ENCODE measurements at places on chromosomes 7 and 10.

DNA sequence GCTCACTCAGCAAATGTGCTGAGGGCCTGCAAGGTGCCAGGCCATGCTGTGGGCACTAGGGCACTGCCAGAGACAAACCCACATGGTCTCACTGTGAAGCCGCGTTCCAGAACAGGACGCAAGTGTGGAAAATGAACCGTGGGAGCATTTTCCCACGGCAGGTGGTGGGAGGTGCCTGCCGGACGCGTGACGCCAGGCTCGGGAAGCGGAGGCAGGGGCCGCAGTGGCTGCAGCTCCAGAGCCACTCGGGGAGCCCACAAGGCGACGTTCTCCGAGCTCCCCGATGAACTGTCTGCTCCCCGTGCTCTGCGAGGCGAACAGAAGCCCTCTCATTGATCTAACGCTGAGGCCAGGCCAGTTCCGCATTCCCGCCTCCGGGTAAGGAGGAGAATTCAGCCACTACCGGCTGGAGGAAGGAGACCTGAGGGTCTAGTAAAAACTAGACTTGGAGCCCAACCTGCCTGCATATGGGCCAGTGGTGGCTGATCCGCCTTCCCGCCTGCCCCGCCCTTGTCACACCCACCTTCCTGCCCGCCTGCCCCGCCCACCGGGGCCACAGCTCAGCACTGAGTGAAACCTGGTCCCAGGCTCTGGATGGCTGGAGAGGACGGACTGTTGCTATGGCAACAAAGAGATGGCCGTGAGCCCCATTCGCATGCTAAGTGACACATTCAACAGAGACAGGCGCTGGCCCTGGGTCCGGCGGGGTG lies 13.1 kb downstream of the ADGRA1 start:
- DNase-seq, result no peak

DNA sequence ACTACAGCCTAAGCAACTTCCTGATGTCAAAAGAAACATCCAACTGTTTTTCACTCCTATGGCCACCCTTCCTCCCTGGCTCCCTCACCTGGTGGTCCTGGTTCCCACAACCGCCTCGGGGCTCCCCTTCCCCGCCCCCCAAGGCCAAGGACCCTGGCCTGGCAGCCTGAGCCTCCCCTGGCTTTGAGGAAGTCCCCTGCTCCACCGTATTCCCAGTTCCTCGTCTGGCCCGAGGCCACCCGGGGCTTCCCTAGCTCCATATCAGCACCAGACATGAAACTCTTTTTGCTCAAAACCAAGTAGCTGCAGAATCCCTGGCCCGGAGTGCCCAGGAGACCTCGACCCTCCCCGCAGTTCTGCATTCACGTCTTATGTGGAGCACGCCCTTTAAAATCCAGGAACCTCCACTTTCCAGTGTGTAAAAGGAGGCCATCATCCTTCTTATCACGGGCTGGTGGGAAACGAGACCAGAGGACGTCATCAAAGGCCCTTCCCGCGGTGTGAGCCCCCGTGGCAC lies 82.9 kb downstream of the PRKAG2 start:
- DNase-seq, result no peak

GRCh38 chr7:26865094-26865388 lies 651 bp upstream of the SKAP2 start:
- DNase-seq, result no peak

DNA sequence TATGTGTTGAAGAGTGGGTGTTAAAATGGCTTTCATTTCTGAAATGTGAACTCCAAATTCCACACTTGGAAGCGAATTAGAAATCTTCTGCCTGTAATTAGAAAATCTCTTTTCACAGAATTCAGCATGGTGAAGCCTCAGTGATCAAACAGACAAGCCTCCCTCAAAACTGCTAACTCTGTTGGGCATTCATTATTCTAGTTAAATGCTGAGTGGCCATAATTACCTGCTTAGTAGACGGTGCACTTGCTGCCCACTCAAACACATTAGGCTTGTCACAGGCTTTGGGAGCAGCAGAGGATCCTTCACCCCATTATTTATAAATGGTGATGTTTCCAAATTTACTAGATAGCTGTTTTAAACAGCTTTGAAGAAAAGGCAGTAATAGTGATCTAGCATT lies 177.2 kb upstream of the PCLO start:
- DNase-seq, result no peak

GRCh38 chr7:94284104-94284503 lies 110.6 kb upstream of the COL1A2 start:
- DNase-seq, result no peak

DNA sequence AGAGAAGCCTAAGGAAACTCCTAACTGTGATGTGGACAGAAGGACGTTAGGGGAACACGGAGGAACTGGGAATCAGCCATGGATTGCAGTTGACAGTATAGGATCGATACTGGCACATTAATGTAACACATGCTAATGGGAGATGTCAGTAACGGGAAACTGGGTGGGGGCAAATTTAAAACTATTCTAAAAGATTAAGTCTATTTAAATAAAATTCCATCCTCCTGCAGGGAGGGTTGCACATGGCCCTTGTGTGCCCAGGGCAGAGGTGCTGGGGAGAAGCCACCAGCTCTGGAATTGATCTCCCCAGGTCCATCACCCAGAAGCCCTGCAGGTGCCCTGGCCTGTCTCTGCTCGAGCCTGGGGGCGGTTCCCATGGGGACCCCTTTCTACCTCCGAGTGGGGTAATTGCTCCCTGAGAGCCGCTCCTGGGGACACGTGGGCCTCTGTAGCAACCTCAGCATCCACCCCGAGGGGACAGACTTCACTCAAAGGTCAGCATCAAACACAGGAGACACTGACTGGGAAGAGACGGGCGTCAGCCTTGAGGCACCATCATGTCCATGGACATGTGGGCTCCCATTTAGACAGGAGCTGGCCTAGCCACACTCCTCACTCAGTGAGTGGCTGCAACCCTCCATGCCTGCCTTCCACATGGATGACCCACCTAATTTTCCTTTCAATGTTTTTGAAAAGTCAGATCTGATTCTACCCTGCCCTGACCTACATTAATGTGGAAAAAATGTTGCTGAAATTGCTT lies 21.1 kb downstream of the SCART1 start:
- DNase-seq, result no peak

DNA sequence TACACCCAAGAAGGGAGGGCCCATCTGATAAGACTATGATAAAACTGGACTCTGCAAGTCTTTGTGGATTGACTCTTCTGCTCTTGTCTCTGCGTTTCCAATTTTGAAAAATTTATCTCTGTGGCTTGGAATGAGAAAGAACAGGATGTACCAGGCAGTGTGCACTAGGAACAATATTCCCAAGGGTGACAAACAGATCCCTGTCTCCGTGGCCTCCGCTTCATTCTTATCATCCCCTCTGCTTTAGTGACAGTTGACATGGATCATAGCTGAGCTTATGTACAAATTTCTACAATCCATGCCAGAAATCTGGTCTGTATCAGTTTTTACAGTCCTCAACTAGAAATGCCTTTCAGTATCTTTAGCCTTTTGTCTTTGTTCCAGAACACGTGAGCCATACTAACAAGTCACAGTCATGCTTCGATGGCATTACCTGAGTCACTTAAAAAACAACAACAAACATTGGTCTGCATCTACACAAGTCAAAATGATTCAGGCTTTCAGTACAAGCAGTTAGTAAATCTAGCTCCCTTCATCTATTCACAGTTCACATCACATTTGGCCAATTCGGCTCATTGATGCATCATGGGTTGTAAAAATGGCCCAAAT lies 393.6 kb upstream of the CELF2 start:
- DNase-seq, result no peak

DNA sequence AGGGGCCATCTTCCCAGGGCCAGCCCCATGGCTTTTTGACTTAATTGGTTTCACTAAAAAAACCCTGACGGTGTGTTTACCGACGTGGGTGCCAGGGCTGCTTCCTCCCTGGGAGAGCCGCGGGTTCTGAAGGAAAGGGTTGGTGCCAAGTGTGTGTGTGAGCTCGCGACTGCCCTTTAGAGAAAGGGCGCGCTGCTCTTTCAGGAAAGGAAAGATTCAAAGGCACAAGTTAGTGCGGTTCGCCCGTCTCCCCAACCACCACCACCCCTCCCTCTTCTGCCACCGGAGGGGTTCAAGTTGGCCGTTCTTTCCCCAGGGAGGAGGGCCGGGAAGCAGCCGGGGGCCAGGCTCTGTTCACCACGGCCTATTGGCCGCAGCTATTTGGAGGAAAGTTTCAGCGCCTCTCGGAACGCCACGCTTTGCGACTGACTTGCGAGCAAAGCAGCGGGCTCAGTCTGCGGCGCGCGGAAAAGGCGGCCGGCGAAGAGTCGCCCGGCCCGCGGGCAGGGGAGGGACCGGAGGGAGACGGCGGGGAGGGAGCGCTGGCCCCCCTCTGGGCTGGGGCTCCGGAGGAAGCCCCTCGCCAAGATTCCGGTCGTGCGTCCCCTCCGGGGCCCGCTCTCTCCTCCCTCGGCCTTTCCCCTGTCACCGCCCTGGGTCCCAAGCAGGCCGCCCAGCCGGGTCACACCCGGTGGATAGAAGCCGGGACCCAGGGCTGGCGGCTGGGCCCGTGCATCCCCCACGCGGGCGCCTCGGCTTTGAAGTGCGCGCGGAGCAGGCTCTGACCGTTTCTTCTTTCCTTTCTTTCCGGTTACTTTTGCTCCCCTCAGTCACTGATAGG lies 165.9 kb upstream of the PPP1R3A start:
- DNase-seq, result no peak

DNA sequence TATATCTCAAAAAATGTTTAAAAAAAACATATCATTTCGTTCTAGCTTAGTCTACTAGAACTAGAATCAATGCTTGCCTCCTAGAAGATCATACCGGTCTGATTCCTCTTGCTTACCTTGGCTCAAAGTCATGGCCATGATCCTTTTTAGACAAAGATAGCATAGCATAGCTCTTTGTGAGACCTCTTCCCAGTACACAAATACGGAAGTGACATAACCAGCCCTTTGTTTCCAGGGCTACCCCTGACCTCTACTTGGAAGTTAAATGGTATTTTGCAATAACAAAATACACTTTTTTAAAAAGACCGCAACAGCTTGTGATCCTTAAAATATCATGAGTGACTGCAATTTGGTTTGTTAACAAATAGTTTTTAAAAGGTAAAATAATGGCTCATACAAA lies 130.7 kb upstream of the NOBOX start:
- no peak for DNase-seq

DNA sequence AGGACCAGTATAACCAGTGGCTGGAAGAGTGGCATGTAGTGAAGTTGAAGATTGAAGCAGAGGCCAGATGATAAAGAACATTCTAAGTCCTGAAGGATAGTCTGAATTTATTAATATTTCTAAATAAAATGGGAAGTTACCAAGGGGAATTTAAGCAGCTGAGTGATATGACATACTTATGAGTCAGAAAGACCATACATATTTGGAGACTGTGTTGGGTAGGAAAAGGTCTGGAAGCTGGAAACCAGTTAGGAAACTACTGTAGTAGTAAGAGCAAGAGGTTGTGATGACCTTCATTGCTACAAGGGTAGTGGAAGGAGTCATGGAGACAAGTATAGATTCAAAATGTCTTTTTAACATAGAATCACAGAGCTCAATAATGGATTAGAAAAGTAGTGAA lies 752.3 kb downstream of the SUGCT start:
- no peak for DNase-seq

DNA sequence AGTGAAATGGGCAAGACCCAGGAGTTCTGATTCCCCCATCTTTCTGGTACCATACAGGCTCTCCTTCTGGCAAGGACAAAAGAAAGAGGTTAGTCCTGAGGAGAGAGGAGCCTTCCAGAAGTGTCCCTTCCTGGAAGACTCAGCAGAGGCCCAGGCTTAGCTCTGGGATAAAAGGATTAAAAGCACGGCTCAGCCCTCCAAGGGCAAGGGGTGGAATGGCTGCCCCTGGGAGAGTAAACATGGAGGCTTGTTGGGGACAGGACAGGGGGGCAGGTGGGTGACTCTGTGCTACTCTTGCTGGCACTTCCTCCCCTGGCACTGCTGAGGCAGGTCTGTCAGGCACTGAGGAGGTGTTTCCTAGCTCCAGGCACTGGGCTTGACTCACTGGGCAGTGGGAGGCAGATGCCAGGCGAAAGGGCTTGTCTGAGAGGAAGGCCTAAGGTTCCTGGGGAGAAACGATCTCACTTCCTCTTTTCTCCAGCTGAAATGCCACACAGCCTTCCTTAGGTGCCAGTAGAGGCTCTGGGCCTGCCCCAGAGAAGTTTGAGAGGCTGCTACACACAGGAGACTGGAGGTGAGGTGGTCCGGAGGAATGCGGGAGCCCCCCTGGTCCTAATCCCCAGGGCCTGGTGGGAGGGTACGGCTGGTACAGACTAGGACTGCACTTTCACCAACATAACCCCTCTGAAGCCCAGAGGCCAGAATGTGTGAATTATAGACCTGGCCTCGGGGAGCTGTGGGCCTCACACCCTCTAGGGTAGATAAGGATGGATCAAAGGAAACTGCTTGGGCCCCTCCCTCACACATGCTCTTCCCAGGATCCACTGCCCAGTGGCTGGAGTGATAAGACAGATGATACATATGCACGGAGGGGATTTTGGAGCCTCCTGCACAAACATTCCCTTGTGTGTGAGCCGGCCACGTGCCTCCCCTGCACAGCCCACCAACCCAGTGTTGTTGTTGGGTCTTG lies 63.2 kb upstream of the PODXL start:
- DNase-seq, result no peak

- no peak for DNase-seq
These were observed 27.1 kb upstream of the SLC35B4 start for GRCh38 chr7:134343796-134344195.

DNA sequence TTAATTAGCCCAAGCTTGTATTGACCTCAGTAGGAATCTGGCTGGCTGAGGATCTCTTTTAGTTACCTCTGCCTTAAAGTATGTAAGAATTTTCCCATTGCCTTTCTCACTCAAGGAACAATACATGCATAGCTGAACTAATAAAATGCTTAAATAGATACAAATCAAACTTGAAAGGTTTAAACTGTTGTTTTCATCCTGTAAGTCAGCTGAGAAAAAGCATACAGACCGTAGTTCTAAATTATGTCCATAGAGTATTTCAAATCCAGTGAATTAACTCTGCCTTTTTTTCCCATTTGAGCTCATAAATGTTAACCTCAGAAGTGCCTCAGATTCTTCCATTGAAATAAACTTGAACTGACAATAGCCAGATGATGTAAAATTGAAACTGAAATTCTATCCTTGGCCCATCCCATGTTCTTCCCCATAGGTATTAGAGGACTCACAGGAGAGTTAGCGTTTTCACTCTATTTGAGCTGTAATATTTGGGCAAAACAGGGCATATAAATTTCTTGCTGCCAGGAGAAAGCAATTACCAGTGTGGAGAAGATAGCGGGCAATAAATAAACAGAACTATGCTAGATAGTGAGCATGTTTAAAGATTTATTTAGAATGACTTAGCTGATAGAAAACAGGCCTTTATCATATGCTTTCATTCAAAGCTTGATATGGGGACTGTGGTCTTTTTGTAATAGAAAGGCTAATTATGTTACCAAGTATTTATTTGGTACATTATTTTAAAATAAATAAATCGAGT lies 163.7 kb downstream of the WNT2 start:
- no peak for DNase-seq

DNA sequence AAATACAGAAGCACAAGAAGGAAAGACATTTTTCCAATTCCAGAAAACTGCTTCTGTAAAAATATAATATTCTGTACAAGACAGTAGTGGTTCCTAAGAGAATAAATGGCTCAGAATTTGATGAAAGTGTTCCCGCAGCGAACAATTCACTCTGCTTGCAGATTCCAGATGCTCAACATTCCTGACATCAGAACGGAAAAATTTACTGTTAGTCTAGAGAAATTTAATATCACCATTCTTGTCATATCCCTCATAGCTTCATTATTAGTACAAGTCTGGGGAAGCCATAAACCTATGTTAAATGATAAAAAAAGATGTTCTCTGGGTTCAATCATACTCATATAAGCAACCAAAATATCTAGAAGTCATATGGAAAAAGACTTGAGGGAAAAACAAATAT lies 83.6 kb downstream of the MPP7 start:
- DNase-seq, result no peak
